ENCODE measurements at places on chromosomes 6 and 20.

DNA sequence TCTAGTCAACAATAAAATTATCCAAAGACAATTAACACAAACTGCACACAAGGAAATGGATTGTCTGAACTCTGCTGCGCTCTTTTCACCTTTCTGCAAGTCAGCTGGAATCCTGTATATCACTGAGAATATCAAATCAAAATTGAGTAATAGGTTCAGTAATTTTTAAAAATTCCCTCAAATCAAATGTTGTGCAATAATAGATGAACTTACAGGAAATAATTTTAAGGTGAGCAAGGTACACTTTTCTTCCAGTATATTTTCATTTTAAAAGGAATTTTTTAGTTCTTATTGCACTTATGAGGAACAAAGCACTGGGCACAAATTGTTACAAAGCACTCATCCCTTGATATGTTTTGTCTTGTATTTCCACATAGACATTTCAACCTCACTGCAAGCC, 1.2 kb downstream of the SAYSD1 start:
- no peak for DNase-seq

GRCh38 chr20:62657589-62657942, 15.3 kb downstream of the SLCO4A1 start:
- no peak for DNase-seq

GRCh38 chr20:25052255-25053194, 5.4 kb downstream of the ACSS1 start:
- DNase-seq: no peak

- DNase-seq: no peak
These were observed 31.0 kb downstream of the E2F3 start for GRCh38 chr6:20432692-20433091.

- no peak for DNase-seq
These were observed 48.2 kb downstream of the APCDD1L start for GRCh38 chr20:58466729-58467571.

- DNase-seq: no peak
These were observed 33.7 kb upstream of the EPB41L2 start for GRCh38 chr6:131096786-131097185.

GRCh38 chr6:79672631-79673111, 41.5 kb downstream of the SH3BGRL2 start:
- DNase-seq: no peak

DNA sequence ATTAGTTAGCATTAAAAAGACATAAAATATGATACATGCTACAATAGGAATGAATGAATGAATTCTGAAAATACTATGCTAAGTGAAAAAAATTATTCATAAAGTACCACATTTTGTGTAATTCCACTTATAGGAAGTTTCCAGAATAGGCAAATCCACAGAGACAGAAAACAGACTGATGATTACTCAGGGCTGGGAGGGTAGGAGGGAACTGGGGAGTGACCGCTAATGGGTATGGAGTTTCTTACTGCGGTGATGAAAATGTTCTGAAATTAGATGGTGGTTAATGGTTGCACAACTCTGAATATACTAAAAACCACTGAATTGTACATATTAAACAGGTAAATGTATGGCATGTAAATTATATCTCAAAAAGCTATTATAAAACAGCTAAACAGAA, 22.6 kb downstream of the FERMT1 start:
- no peak for DNase-seq

DNA sequence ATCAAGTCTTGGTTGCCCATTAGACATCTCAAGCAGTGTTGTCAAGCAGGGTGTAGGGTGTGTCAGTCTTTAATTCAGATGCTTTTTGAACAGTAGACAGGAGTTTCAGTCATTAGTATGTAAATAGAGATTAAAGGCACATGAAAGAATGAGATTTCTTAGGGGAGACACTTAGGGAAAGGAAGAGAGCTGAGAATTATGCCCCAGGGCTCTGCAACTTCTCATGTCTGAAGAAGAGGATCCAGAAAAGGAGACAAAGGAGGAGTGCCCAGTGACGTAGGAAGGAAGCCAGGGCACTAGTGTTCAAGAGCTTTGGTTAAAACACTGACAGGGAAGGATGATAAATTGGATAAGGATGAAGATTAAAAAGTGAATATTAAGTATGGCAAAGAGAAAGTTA, 569.7 kb downstream of the NKAIN2 start:
- no peak for DNase-seq

GRCh38 chr6:63887002-63887751, 251.6 kb downstream of the PHF3 start:
- no peak for DNase-seq
